CD14-positive monocyte (primary cell): ENCODE measurements at places on chromosomes 2 and 18. TPM values are rescaled to one million over a fixed set of nuclear protein-coding genes. Genes with fewer than 3 reads are reported as not detected.

Gene KHK
- polyA plus RNA-seq, result 6.6 TPM

Gene LCT
- not detected in 2 replicates for polyA plus RNA-seq

GRCh38 chr2:117786520-117786919 is 28.0 kb upstream of the DDX18 start:
- DNase-seq, result no peak

Gene GCKR
- polyA plus RNA-seq, result not detected in 2 replicates

DNA sequence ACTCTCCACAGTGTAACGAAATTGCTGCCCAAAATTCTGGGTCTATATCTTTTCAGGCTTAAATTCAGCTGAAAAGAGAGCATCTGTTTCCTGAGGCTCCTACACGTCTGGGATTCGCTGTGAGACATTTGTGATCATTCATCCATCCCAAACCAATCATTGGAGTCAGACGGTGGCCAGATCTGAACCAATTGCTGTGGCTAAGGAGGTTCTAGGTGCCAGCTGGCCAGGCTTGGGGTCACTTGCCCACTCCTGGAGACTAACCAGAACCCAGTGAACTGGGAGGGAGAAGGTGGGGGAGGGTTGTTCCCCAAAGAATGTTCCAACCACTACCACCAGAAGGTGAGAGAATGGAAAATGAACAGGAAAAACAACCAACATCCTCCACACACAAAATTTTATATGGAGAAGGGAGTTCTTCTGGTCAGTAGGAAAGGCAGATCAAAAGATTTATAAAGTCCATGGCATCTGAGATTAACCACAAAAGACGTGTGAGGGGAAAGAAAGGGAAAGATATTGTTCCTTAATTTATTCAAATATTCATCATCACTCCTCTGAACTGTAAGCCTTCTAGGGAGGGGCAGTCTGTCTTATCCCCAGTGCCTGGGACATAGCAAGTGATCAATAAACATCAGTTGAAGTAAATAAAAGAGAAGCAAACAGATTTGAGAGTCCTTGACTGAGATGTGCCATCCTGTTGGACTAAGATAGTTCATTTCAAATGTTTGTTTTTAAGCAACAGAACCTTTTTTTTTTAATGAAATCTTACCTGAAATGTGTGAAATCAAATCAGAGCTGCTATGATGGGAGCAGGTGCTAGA is 3.0 kb upstream of the RTKN start:
- DNase-seq, result no peak

DNA sequence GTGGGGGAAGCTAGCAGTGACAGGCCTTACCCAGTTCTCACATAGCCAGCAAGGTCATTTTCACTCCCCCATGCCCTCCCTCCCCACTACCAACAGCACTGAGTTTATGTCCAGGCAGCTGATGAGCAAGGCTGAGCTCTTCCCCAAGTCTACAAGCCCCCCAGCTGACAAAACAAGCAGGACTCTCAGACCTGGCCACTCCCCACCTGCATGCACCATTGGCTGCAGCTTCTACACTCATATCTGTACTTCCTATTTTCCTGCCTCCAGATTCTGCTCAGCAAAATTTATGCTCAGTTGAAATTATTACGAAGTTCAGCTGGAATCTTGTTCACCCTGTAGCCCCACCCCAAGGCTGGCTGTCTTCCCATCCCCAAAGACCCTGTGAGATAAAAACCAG is 339.3 kb downstream of the ARL6IP6 start:
- no peak for DNase-seq

DNA sequence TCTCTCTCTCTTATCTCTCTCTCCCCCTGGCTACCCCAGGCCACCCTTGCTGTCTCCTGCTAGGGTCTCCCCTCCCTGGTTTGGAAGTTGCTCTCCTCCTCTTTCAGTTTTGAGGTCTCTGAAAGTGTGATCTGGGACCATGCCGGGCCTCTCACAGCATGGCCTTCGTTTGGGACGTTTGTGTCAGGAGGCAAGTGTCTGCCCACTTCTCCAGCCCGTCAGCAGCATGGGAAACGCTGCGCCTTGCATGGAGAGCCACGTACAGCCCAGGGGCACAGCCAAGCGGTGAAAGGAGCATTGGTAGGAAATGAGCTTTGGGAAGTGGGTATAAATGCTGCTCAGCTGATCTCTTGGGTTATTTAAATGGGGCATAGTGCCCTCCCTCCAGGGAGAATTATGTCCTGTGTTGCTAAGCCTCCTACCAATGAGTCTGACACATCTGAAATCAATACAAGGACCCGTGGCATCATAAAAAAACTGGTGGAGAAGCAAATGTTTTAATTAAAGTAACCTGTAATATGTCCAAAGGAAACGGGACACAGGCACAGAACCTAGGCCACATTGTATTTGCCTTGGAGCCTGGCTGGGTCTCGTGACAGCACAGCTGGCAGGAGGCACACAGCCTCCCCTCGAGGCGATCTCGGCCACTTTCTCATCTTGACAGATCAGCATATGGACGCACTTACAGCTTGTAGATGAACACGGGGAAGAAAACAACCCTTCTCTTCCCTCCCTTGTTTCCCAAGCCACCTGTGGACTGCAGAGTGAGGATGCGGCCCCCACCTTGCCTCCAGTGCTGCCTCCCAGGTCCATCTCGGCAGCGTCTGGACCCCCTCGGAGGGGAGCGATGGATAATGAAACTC is 72.7 kb downstream of the SH3RF3 start:
- DNase-seq, result no peak

DNA sequence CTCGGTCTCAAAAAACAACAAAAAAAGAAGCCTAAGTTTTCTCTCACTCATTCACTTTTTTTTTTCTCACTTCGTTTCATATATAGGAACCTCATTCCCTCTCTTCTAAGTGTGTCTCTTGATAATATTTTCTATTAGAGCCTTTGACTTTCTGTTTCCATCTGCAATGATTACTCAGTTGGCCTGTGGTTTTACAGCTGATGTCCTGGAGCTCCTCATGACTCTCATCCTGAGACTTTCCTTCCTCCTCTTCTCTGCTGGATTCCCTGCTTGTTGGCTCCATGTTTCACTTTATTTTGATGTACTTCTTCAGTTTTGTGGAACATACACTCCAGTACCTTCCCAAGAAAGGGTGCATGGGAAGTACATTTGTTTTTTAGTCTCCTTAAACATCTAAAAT is 154.2 kb upstream of the GATA6 start:
- no peak for DNase-seq

DNA sequence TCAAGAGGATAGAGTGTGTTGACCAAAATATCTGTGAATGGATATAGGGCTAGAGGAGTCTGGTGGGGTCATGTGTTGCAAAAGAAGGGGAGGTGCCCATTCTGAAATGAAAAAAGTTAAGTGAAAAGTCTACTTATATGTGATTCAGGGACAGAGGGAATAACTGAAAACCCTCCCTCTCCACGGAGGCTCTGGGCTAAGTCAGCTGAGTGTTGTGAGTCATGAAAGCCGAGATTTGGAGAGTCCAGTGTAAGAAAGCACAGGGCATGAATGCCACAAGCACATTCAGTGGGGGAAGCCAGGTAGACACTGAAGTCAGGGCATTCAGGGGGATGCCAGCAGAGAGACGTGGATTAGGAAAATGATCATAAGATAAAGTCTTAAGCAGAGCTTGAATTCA is 871.9 kb downstream of the TSN start:
- DNase-seq, result no peak

GRCh38 chr2:211463397-211463796 is 907.0 kb downstream of the CPS1 start:
- DNase-seq, result no peak

GRCh38 chr2:118855451-118856279 is 8.2 kb upstream of the EN1 start:
- DNase-seq, result peak; percentile 56

DNA sequence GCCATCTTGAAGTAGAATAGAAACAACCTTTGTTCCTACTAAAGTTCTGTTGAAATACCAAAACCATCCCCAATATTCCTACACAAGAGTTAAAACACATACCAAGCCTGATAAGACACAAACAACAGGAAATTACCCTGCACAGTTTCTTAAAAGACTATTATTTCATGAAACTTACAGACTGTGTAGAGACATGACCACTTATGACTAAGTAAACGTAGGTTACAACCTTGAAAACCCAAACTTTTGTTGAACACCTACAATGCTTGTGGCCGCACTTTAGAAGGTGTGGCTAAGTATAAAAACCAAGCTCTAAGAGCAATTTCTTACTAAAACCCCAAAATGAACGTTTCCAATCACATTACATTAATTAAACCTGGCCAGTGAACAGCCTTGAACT is 2.0 kb downstream of the SMAD2 start:
- no peak for DNase-seq

- no peak for DNase-seq
These were observed 970.6 kb upstream of the ACVR2A start for GRCh38 chr2:146874260-146874658.

DNA sequence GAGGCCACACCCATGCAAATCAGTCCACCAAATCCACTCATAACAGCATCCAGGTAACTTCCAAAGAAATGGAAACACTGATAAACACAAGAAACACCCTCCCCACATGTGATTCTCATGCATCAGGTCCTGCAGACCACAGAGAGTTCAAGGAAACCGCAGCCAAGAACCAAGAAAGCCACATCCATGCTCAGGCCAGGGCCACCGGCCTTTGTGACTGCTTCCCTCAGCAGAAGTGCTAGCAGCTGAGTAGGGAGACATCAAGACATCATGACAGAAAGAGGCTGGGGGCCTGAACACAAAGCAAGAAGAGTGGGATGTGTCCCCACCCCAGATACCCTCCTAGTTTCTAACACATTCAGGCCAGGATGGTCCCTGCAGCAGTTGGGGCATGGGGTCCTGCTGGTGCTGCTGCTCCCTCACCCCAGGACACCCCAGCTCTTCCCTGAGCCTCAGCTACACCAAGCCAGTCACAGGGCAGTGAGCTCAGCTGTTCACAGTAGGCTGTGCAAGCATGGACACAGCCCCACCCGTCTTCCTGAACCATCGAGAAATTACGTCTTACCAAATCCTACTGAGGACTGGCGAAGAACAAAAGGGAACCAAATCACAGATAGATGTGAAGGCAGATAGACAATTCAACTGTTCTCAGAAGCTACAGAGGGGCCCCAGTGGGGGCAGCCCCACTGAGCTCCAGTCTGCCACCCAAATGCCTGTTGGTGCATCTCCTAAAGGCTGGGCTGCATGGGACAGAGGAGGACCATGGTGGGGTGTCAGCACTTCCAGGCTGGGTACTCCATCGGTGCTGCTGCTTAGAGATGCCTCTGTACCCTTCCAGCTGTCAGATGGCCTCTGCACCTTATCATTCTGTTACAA is 60.9 kb downstream of the HDAC4 start:
- DNase-seq, result peak; percentile 37

Gene SLC11A1
- 352 TPM for polyA plus RNA-seq

Gene AQP12A
- not detected for polyA plus RNA-seq

DNA sequence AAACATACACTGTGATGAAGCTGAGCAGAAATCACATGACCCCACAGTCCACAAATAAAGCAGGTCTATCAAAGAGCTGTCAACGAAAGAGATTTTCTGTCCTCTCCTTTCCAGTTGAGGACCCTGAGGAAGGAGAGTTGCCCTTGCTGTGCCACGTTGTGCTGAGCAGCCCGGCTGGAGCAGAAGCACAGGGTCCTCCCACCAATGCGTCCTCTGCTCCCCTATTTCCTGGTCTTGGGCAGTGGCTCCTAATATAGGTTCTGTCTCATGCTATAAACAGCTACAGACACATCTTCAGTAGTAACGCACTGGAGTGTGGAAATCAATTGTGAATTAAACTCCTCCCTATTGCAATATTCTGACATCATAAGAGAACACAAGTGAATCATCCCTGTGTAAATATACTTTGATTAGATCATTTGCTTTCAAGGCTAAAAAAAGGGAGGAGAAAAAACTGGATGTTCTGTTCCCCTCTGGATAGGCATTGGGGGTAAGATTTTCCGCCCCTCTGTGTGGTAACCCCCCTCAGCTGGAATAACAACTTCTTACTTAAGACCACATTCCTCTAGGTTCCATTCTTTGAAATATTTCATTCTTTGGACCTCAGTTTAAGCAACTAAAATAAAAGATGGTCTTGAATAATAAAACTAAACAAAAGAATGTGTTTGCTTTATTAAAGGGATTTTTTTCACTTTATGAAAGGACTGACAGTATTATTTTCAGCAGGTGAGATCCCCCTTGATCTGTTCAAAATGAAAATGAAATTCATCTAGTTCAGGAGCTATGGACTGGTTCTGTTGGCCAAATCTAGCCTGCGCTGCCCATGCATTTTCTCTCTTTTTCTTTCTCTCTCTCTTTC is 8.3 kb upstream of the RHOB start:
- peak; percentile 88 for DNase-seq

DNA sequence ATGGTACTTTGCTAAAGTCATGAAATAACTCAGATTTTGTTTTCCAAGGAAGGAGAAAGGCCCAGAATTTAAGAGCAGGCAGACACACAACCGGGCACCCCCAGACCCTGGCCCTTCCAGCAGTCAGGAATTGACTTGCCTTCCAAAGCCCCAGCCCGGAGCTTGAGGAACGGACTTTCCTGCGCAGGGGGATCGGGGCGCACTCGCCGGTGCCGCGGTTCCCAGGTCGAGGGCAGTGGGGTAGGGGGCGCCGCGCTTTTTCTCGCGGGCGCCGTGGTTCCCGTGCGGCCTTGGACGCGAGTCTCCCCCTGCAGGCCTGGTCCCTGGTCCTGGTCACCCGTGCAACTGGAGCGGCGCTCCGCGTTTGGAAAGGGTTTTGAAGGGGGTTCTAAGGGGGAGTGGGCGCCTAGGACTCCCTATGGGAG is 1.2 kb downstream of the ZNF236 start:
- DNase-seq, result peak; percentile 14

- DNase-seq, result no peak
These were observed 142.1 kb downstream of the ARHGAP28 start for GRCh38 chr18:6871566-6871965.

Gene PROKR1
- not detected for polyA plus RNA-seq
